ENCODE measurements at places on chromosomes 7 and 10. TPM values are rescaled to one million over a fixed set of nuclear protein-coding genes. Genes with fewer than 3 reads are reported as not detected.

HGF gene
- 16.8 TPM for total RNA-seq

PHYH gene
- total RNA-seq = 35.1 TPM

CYP2C19 gene
- total RNA-seq = not detected

GRCh38 chr7:55276572-55277295 lies 88.4 kb upstream of the LANCL2 start:
- DNase-seq = no peak

GRCh38 chr7:101677391-101677790 lies 48.3 kb upstream of the MYL10 start:
- DNase-seq = no peak

- no peak for DNase-seq
Measured at GRCh38 chr10:89122433-89123051, 84.6 kb downstream of the CH25H start.

GRCh38 chr10:96491303-96491702 lies 22.4 kb downstream of the TLL2 start:
- DNase-seq = no peak
